ENCODE measurements at places on chromosomes 5 and 9. TPM values are rescaled to one million over a fixed set of nuclear protein-coding genes. Genes with fewer than 3 reads are reported as not detected.

DNA sequence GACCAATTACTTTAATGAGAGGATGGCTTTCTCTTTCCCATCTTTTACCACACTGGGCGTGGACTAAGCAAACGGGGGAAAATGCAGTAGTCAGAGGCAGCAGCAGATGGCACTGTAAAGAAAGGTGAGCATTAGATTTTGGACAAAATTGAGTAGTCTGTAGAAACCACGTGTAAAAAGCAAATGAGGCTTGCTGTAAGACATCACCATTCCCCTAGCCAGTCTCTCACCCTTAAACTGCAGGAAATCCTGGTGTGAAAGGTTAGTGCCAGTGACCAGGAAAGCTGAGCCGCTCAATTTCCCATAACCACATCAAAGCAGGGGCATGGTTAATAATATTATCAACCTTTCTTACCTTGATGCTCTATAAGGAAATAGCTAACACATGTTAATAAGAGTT, 31.8 kb downstream of the SPATA31C2 start:
- DNase-seq = peak; percentile 16

Gene EPB41L4B
- 35.5 TPM for polyA plus RNA-seq

Gene RABL6
- 97.3 TPM for polyA plus RNA-seq

DNA sequence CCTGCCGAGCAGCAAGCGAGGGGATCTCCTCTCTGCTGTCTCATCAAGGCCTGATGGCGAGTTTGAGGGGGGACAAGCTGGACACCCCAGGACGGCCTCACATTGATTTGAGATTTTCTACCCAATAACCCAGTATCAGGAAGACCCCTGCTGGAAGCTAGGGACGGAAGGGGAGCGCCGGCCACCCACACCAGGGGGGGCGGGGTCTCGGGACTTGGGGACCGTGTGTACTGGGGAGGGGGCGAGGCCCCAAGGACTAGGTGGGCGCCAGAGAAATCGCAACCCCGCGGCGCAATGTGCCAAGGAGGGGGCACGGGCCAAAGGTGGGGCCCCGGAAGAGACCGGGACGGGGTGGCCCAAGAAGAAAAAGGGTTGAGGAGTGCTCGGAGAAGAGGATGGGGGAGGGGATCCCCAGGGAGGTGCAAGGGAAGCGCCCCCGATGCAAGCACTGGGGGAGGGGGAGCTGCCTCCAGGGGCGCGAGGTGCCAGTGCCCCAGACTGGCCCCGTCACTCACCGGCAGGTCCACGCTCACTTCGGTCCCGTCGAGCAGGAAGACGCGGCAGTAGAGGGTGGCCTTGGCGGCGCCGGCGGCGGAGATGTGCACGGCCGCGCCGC, 1.1 kb downstream of the EPB41L4B start:
- DNase-seq = peak; percentile 58

- no peak for DNase-seq
Observed at GRCh38 chr5:179224741-179225140, 120.5 kb downstream of the ADAMTS2 start.

Gene C9orf152
- 7.6 TPM for polyA plus RNA-seq

DNA sequence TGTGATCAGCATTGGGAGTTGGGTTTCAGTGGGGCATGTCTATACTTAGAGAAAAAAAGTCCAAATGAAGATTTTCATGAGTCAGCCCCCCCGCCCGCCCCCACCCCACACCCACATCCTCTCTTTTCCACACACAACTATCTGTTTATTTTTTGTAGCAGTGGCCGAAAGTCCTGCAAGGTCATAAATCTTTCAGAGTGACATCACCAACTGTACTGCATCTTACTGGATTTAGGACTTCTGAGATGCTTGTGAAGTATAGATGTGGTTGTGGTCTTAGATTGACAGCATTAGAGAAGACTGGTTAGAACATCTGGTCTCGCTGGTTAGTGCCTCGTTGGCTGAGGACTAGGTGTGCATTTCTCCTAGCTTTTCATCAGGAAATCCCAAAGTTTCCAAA, 7.3 kb upstream of the ROPN1L start:
- DNase-seq = no peak

Measured in large intestine (tissue), 12 donors.